ENCODE measurements at places on chromosomes 12 and 14.

GRCh38 chr12:67263471-67263870 lies 5.7 kb upstream of the CAND1 start:
- no peak for DNase-seq

DNA sequence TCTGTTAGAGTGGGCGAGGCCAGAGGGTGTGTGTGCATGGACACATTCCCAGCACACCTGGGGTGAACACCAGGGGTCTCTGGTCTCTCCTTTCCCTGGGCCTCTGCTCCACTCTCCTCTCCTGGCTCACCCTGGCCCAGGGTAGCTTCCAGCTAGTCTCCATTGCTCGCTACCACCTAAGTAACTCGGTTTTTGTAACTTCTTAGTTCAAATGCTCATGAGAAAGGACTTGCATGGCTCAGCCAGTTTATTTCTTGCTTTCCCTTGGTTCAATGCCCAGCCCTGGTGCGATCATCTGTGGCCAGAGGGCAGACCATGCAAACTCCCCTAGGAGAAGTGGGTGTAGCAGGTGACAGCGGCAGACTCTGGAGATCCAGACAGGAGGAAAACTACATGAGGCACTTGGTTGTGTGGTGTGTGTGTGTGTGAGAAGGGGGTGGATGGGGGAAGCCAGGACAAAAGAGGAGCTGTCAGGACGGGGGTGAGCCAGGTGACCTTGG lies 8.9 kb upstream of the ACVR1B start:
- no peak for DNase-seq

DNA sequence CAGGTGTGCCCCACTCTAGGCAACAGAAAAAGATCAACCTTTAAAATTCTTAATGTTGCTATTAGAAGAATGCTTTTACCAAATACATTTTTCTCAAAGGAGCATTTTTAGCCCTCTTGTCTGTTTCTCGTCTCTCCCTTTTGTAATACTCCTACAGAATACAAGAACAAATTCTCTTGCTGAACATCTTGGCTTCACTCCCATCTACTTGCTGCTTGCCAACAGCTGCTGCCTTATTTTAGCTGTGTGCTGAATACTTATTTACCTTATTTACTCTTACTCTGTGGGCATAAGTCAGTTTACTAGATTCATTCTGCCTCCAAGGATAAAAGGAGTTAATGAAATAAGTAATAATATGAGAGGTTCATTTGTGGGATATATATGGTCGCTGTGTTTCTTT lies 70.8 kb downstream of the POLR3B start:
- no peak for DNase-seq

GRCh38 chr14:103707329-103708263 lies 7.7 kb downstream of the XRCC3 start:
- DNase-seq = no peak

GRCh38 chr12:109608270-109608669 lies 34.7 kb downstream of the MVK start:
- DNase-seq = no peak

GRCh38 chr12:20411345-20411744 lies 43.0 kb downstream of the PDE3A start:
- no peak for DNase-seq

DNA sequence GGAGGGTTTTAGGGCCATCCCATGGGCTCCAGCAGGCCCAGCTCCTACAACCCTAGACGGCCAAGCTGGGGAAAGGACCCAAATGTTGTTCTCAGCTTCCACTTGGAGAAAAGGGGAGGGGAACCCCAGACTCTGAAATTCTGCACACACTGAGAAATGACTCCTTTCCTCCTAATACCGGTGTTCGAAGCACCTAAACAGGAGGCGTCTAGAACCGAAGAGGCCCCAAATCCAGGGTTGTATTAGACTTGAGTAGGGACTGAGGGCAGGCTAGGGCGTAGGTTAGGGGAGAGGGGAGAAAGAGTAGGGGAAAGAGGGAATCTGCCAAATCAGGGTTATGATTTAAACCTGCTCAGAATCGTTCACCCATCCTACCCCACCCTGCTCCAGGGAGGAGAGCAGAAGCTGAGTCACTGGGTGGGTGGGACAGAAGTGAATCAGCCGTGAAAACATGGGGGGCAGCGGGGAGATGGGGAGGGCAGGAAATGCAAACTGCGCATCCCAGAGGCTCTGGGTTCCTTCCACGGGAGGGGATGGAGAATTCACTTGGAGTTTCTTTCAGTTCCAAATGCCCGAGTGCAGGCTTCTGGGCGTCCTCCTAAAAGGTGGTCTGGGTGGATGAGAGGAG lies 1.0 kb downstream of the IGFBP6 start:
- DNase-seq = no peak

DNA sequence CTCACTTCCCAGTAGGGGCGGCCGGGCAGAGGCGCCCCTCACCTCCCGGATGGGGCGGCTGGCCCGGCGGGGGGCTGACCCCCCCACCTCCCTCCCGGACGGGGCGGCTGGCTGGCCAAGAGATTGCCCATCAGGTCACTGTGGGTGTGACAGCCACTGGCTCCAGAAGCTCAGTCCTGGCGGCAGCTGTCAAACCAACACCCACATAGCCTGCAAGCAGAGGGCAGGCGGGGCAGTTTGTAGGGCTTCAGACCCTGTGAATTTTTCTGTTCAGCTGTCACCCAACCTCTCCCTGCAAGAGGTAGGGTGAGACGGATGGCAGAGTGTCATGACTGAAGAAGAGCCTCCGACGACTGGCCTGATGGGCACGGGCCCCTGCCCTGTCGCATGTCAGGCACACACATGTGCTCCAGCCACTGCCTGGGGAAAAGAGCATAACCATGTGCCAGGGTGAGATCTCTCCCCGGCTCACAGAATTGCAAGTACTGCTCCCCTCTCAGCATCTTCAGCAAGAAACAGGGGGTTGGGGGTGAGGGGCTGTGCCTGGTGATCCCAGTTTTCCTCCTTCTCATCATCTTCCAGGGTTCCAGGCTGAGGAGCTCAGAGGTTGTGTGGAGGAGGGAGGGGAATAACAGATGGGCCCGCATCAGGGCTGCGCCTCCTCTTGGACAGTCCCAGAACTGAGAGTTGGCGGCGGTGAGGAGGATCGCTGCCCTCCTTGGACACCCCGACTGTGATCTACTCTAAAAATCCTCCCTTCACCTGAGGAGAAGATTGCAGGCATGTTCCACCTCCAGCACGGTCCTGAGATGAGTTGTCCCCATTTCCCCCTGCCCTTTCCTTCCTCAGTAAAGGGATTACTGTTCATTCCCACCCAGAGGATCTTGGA lies 11.2 kb upstream of the PRPH start:
- DNase-seq = no peak

DNA sequence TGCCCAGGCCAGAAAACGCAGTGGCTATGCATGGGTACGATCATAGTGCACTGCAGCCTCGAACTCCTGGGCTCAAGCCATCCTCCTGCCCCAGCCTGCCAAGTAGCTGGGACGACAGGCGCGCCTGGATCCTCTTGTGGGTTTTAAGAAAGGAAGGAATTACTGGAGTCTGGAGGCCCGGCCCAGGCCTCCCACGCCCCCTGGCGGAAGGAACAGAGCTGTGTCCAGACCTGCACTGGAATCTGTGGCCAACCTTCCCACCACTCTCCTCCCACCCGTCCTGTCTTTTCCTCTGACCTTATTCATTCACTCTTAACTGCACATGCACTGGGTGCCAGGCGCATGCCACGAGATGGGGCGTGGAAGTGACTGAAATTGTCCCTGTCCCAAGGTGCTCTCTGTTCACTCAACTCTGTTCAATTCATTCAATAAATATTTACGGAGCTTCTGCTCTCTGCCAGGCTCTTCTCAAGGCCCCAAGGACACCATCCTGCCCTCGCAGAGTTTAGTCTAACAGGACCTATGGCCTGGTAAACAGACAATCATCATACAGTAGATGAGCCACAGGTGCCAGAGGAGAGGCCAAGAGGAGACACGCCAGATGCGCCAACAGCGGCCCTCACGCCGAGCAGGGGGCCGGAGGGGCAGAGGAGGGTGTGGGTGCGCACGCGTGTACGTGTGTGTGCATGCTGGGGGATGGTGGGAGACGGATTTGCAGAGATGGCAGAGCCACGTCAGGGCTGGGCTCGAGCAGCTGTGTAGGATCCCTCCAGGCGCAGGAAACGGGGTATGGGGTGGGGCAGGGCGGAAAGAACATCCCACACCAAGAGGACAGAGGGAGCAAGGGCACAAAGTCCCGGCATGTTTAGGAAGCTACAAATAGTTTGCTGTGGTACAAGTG lies 13.7 kb upstream of the TMEM106C start:
- DNase-seq = peak; percentile 37

DNA sequence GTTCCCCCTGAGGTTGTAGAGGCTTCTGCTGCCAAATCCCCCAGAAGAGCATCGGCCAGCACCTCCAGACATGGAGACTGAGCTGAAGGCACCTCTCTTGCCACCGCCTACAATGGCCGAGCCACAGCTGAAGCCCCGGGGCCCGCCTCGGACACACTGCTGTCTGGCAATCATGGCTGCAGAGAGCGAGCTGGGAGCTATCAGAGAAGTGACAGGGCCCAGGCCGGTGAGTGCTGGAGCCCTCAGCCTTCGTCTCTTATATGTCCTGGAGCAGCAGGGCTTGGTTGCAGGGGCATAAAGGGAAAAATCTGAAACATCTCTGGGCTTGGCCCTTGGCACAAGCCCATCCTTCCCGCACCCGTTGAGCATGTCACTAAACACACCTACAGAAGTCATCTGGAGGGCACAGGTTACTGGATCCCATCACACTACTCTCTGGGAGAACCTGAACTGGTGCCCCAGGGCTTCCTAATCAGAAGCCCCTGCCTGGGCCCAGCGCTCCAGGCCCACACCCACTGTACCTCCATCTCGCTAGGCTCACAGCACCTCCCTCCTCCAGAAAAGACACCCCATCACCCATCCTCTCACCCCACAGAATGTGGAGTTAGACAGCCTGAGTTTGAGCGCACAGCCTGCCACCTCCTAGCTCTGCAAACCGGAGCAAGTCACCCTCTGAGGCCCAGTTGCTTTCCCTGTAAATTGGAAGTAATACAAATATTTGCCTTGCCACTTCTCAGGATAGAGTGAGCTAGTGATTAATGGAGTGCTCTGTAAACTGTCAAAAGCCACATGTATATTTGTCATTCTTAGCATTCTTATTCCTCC lies at the start of gene KRT4:
Gene KRT4, minus strand, starts transcription at position 232 of the 825 bp plus-strand sequence. Its CDS starts 58 bp downstream, at position 174.
- no peak for DNase-seq

DNA sequence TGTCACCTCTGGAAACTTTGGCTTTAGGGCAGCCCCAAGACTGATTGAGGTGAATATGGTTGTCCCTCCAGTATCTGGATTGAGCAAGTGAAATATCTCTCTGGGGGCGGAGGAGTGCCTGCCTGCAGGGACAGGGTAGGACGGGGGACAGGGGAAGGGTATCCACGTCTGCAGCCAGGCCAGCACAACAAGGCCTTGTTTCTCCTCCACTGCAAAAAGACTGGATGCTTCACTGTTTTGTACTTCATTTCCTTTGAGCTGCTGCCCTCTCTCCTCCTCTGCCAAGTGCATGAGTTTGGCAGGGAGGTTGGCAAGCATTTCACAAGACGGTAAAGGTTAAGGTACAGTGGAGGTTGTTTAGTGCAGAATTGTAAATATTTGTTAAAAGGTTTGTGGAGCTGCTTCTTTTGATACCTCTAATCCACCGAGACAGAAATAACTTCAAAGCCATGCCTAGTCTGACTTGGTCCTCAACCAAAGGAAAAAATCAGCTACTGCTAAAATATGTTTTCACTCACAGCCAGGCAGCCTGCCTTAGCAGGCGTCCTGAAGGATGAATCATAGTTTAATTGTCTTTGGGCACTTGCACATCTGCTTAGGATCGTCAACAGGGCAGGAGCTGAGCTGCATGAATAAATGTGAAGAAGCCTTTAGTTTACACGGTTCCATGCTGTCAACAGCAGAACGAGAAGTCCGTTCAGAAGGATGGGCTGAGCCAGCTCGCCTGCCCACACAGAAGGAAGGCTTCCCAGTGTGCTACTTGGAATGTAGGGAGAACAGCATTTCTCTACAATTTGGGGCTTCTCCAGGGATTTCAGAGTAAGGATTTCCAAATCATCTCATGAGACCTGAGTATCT lies 269.7 kb downstream of the TTC6 start:
- no peak for DNase-seq

- no peak for DNase-seq
Observed at GRCh38 chr12:57097554-57097835, 8.6 kb downstream of the NAB2 start.

GRCh38 chr12:25950329-25951115 lies 8.0 kb upstream of the RASSF8 start:
- DNase-seq = no peak

- DNase-seq = no peak
Observed at GRCh38 chr14:102219316-102219715, 79.6 kb downstream of the WDR20 start.

DNA sequence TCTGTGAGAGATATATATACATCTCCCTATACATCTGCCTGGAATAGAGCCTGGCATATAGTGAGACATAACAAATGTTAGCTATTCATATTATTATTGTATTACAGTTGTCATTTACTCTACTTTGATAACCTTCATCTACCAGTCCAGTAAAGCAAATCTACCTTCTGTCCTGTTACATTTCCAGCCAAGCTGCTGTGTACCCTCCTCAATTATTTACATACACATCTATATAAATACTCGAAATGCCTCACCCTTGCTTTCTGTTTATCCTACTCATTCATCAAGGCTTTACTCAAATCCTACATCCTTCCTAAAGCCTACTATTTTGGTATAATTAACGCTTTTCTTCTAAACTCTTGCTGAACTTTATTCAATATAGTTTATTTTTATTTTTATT lies 8.7 kb downstream of the ZBTB1 start:
- no peak for DNase-seq

DNA sequence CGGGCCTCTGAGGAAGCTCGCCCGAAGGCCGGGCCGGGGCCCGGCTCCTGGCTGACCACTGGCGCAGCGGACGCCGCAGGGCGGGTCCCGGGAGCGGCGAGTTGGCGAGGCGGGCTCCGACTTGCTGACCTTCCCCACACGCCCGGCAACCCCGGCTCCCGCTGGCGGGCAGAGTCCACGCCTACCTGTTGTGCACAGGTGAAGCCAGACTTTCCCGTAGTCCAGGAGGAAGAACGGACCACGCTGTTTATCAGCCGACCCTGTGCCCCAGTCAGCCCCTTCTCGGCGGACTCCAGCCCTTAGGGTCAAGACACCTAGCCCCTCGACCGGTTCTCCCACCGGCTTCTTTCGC lies 407 bp downstream of the HEATR5A start:
- DNase-seq = peak; percentile 50

GRCh38 chr12:109779382-109779781 lies 53.8 kb downstream of the TRPV4 start:
- no peak for DNase-seq

GRCh38 chr12:104480012-104480411 lies 23.3 kb downstream of the CHST11 start:
- no peak for DNase-seq

GRCh38 chr12:5513406-5513805 lies 81.5 kb downstream of the NTF3 start:
- DNase-seq = no peak

Data from GM06990 (cell line).